ENCODE measurements at places on chromosomes 2 and 18.

DNA sequence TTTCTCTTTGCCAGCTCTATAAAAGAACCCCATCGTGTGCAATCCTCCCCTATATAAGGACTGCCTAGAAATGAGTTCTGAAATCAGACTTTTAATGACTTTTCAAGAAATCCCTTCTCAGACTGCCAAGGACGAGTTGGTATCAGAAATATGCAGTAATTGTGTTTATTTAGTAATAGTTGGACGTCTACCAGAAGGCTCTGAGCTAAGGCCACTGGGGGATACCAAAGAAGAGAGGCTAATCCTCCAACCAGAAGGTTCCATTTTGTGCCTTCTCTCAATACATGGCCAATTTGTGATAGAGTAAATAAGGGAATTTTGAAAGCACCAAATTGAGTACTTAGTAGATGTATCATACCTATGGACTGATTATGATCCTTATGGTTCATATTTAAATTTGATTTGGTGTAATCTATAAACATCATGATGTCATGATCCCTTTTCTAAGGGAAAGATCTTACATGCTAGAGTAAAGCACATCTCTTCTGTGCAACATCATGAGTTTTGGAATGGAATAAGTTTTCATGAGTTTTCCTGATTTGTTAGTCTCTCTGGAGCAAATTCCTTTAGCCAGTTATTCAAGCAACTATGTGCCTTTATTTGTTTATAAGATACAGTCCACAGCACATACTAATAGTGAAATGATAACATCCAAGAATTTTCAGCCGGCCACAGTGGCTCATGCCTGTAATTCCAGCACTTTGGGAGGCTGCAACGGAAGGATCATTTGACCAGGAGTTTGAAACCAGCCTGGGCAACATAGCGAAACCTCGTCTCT is 82.2 kb upstream of the LTBP1 start:
- DNase-seq = no peak
- H3K27ac ChIP-seq = no peak overlapping the region
- no peak overlapping the region for H3K4me3 ChIP-seq
- peaks cover 9% of the 10 kb centered on the region for H3K27me3 ChIP-seq
- peaks cover 9% of the 10 kb centered on the region for H3K4me1 ChIP-seq
- no peaks in the 10 kb centered on the region for H3K36me3 ChIP-seq

DNA sequence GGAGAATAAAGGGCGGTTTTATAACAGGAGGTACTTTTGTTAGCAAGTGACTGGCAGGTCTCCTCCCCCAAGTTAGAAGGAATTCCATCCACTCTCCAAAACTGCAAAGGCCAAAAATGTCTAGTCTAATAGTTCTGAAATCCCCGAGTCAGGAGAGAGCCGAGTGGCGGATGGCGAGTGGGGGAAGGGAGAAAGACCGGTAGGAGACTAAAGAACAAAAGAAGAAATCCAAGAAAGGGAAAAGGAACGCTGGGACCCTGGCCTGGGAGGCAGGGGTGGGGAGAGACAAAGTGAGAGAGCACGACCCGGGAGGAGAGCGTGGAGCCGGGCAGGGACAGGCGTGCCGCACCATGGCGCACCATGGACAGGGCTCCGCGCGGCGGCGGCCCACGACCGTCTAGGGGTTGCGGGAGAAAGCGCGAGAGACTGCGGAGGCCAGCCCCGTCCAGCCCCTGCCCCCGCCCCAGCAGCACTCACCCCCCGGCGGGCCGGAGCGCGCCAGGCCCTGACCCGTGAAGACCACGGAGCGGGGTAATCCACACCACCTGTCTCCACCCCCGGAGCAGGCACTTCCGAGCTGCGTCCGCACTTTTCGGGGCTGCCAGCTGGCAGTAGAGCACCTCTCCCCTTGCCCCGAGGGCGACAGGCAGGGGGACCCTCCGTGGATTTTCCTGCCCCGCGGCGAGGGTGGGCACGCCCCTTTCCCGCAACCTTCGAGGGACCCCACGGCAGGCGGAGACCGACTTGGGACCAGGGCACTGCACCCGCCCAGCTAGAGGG is 1.6 kb downstream of the CDH2 start:
- H3K36me3 ChIP-seq = peaks cover 3% of the 10 kb centered on the region
- no peak overlapping the region for H3K4me3 ChIP-seq
- H3K27ac ChIP-seq = no peak overlapping the region

GRCh38 chr2:30775833-30776232 is 31.4 kb downstream of the CAPN13 start:
- peaks cover 6% of the 10 kb centered on the region for H3K27me3 ChIP-seq
- DNase-seq = no peak
- no peak overlapping the region for H3K4me3 ChIP-seq
- H3K36me3 ChIP-seq = no peaks in the 10 kb centered on the region
- no peak overlapping the region for H3K27ac ChIP-seq

DNA sequence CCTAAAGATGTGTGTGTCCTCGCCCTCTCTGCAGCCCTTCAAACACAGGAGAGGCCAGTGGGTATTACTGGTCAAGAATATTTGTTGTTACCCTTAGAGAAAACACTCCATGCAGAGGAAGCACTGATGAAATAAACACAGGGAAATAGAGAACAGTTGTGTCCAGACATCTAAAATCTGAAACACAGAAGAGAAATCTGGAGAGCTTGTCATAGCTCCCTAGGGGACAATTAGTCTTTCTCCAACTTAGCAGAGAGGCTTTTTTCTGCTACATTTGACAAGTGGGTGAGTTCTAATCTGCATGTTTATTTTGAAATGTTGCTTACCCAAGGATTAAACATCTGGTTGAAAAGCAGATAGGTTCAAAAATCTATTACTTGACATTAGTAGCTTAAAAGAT is 190.1 kb downstream of the CTNNA2 start:
- no peak overlapping the region for H3K4me3 ChIP-seq
- H3K4me1 ChIP-seq = no peaks in the 10 kb centered on the region
- no peak for DNase-seq
- H3K27me3 ChIP-seq = no peaks in the 10 kb centered on the region
- no peaks in the 10 kb centered on the region for H3K36me3 ChIP-seq

DNA sequence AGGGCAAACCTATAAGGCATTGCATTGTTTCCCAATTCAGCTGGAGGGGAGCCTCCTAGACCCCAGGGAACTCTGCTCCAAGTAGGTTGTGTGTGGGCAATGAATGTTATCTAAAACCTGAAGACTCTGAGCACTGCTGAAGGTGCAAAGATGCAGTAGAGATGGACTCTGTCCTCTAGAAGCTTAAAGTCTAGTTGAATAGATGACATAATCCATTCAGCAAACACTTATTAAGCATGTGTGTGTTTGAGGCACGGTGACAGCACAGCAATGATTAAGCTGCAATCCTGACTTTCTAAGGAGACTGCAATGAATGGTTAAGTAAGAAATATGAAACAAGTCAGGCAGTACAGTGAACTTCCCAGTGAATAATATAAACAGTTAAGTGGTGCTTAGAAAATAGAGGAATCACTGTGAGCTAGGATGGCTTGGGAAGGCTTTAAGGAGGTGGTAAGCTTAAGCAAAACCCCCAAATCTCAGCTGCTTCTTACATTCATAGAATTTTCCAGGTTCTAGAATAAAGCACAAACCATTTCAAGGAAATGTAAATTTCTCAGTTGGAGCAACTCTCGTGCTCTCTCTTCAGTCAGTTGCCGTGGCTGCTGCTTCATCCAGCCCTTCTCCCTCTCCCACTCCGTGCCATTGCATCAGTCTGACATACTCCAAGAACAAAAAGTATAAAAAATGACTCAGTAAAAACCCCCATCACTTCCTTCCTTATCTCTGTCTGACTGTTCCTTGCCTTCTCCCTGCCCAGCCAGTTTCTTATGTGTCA is 19.1 kb downstream of the MXD1 start:
- no peak overlapping the region for H3K4me3 ChIP-seq
- peak overlapping the region; percentile 15 for H3K27ac ChIP-seq
- no peaks in the 10 kb centered on the region for H3K27me3 ChIP-seq
- H3K36me3 ChIP-seq = peaks cover 20% of the 10 kb centered on the region
- no peak for DNase-seq

- no peak overlapping the region for H3K27ac ChIP-seq
- DNase-seq = no peak
- no peaks in the 10 kb centered on the region for H3K4me1 ChIP-seq
- H3K4me3 ChIP-seq = no peak overlapping the region
Measured at GRCh38 chr2:225794652-225795400, 395.3 kb downstream of the NYAP2 start.

- no peaks in the 10 kb centered on the region for H3K27me3 ChIP-seq
- H3K4me1 ChIP-seq = no peaks in the 10 kb centered on the region
- H3K4me3 ChIP-seq = no peak overlapping the region
- DNase-seq = no peak
- no peak overlapping the region for H3K27ac ChIP-seq
Measured at GRCh38 chr2:81991282-81991681, 1686.7 kb upstream of the LRRTM1 start.

DNA sequence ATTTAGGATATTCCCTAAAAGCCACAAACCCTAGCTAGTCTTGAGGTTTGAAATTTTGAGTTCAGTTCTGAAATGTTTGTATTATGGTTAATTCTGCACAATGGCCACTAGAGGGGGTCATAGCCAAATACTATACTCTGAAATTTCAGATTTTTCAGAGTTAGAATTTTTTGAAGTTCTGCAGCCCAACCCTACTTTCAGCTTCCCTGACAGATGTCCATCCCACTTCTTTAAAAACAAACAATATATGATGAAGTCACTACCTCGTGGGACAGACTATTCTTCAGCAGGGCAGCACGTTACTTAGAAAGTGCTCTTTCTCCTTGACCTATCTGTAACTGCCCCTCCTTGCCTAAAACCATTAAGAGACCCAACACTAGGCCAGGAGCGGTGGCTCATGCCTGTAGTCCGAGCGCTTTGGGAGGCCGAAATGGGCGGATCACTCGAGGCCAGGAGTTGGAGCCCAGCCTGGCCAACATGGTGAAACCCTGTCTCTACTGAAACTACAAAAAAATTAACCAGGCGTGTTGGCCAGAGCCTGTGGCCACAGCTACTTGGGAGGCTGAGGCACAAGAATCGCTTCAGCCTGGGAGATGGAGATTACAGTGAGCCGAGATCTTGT is 48.2 kb upstream of the PAPOLG start:
- no peak overlapping the region for H3K4me3 ChIP-seq
- no peaks in the 10 kb centered on the region for H3K36me3 ChIP-seq
- no peaks in the 10 kb centered on the region for H3K27me3 ChIP-seq

- H3K27me3 ChIP-seq = no peaks in the 10 kb centered on the region
- H3K4me1 ChIP-seq = peaks cover 2% of the 10 kb centered on the region
- DNase-seq = no peak
- H3K4me3 ChIP-seq = no peak overlapping the region
Measured at GRCh38 chr2:54952978-54953456, 97.2 kb downstream of the RTN4 start.

DNA sequence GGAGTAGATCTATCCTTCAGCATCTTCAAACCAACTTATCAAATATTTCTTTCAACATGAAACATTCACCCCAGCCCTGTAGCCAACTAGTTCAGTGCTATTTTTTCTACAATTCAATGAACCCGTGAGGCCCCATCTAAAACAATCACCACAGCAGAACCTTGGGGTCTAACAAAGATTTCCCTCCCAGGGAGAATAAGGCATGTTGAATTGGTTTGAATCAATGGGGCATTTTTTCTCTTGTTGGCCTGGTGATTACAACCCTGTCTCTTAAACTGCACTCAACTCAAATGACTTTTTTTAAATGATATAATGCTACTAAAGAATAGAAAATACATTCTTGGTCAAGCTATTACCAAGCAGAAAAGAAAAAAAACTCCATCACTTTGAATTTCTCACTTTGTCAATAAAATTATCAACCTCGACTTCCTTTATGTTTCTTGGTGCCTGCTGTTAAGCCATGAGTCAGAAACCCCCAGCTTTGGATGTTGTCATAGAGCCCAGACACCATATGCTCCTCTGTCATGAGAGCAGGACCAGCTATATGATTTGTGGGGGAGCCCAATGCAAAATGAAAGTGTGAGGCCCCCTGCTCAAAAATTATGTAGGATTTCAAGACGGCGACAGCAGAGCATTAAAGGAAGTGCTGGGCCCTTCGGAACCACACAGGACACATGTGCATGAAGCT is 282.4 kb downstream of the MEIS1 start:
- no peaks in the 10 kb centered on the region for H3K4me1 ChIP-seq
- H3K4me3 ChIP-seq = no peak overlapping the region
- no peaks in the 10 kb centered on the region for H3K27me3 ChIP-seq
- no peak overlapping the region for H3K27ac ChIP-seq
- no peaks in the 10 kb centered on the region for H3K36me3 ChIP-seq

- H3K27ac ChIP-seq = no peak overlapping the region
- H3K4me1 ChIP-seq = peaks cover 8% of the 10 kb centered on the region
- no peak overlapping the region for H3K4me3 ChIP-seq
- H3K36me3 ChIP-seq = no peaks in the 10 kb centered on the region
Measured at GRCh38 chr2:8983571-8983970, 19.9 kb downstream of the MBOAT2 start.

DNA sequence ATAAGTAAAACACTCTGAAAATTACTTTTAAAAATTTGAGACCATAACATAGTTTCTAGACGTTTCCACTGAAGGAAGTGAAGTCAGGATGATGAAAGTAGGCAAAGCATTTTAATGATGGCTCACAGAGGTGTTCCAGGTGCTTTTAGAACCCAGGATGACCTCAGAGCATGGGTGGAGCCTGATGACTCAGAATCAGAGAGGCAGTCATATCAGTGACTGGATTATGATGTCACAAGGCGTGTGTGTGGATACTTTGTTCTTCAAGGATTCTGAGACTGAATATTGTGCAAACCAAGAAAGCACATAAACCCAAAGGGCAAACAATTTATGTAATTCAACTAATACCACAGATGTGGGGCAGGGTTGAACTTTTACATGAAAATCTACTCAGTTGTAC is 208.0 kb upstream of the FBXO11 start:
- no peak overlapping the region for H3K27ac ChIP-seq
- H3K36me3 ChIP-seq = no peaks in the 10 kb centered on the region
- no peaks in the 10 kb centered on the region for H3K27me3 ChIP-seq
- no peak overlapping the region for H3K4me3 ChIP-seq

DNA sequence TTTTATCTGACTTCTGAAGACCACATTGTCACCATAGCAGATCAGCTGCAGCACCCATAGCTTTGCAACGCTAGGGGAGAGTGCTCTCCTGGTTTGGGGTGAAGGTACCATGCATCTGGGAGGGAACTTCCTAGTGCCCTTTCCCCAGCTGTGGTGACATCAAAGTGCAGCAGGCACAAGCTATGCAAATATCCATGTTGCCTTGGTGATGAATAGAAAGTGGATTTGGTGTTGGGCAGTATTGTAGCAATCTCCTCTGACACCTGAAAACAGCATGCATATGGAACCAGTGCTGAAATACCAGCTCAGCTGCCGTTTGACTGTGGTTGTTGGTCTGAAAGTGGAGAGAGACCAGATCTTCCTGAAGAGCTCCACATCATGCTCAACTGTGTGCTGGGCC is 37.1 kb downstream of the BCL2L11 start:
- peak overlapping the region; percentile 9 for H3K4me3 ChIP-seq
- peaks cover 2% of the 10 kb centered on the region for H3K27me3 ChIP-seq
- peak overlapping the region; percentile 80 for H3K27ac ChIP-seq
- DNase-seq = no peak

DNA sequence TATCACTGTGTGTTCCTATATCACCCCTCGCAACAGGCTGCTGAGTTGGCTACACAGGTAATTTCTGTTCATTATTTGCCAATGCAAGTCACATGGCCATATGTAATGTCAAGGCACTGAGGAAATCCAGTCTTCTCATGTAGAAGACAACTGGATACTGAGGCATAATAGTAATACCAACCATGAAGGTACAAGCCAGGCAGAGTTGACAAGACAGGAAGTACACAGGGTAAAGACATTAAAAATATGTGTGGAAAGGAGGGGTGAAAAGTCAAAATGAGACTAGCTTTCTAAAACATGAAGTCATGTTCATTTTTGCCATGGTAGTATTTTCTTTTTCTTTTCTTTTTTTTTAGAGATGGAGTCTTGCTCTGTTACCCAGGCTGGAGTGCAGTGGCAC is 17.5 kb upstream of the RNF138 start:
- peak overlapping the region; percentile 67 for H3K27ac ChIP-seq
- peaks cover 15% of the 10 kb centered on the region for H3K36me3 ChIP-seq
- H3K4me3 ChIP-seq = no peak overlapping the region
- no peak for DNase-seq

Measured in activated naive CD8-positive, alpha-beta T cell treated with anti-CD3 and anti-CD28 coated beads, Interleukin-2, amount 50 U/mL, for 24 hours (primary cell).